SW 1271 (cell line): ENCODE measurements at places on chromosomes 11 and 22.

DNA sequence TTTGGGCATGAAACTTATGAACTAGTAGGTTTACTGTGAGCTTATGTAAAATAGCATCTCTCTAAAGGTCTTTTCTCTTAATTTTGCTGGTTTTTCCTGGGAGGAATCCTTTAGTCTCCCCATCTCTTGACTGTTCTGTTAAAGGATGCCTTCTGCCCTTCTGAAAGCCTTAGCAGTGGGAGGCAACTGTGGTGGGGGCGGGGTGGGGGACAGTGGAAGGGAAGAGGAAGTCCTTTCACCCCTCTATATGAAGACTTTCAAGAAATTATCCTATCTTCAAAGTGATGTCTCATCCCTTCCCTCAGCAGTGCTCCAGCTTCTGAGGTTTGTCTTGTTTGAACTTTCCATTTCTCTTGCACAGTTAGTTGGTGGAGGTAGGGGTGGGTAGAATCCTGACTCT lies 73.1 kb downstream of the ELP4 start:
- no peak for DNase-seq

DNA sequence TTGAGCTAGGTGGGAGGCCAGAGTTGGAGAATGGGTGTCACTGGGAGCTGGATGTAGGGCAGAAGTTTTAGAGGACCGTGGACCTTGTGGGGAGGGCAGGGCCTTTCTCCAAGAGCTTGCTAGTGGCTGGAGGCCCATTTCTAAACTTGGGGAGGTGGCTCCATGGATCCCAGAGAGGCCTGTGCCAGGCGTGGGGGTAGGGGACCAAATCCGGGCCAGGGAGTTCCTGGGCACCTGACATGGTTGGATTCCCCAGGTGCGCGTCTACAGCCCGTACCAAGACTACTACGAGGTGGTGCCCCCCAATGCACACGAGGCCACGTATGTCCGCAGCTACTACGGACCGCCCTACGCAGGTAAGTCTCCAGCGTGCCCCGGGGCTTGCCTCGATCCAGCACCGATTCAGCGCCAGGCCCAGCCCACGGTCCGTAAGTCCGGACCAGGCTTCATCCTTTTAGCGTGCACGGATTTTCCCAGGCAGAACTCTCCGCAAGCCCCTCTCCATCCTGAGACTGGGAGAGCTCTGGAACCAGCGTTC lies 14.2 kb downstream of the PLEKHB1 start:
- no peak for DNase-seq

DNA sequence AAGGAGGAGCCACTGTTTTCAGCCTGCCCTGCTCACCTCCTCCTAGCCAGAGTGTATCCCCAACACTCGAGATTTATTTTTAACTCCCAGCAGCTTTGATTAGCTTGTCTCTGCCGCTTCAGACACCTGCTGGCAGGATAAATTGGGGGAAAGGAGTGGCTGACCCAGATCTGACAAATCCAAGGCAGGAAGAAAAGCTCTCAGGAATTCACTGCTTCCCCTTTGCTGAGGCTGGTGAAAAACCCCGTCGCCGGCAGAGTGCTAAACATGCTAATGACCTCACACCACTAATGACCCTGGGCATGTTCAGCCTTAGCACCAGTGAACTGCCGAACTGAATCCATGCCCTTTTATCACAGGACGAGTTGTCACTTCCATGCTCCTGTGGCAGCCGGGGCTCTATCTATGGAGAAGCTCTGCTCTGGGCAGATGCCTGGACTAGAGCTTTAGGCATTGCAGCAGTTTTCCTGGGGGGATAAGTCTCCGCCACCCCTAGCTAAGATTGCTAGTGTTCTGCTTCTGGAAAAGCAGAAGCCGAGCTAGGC lies 52.2 kb downstream of the FEZ1 start:
- DNase-seq = no peak

DNA sequence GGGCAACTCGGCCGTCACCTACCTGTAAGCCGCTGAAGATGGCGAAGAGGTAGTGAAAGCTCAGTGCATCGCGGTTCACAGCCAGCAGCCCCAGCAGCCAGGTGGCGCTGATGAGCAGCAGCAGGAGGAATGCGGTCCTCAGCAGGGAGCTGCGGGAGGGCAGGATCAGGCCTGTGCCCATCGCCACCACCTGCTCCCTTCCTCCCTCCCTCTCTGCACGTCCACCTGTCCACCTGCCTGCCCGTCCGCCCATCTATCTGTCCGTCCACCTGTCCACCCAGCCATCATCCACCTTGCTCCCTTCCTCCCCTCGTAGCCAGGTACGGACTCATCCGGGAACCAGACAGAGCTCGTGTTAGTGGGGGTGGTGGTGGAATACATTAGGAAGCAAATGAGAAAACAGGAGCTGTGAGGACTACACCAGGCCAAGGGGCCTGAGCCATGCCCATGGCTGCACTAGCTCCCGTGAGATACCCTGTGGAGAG lies 32.2 kb downstream of the TRMU start:
- DNase-seq = no peak

DNA sequence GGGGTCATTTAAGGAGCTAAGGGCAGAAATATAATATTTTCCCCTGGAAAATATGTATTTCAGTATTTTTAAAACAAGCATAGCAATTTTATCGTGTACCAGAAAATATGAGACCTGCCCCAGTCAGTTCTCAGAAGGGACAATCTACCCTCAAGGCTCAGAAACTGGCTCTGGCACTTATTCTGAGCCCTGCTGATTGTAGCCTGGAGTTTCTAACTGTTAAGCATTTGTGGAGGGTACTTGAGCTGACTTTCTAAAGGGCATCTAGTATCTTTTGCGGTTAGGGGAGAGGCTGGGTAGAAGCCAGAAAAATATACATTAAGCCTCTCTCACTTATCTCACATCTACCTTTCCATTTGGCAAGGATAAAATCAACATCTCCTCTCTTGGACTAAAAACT lies 71.3 kb upstream of the FSHB start:
- DNase-seq = no peak

DNA sequence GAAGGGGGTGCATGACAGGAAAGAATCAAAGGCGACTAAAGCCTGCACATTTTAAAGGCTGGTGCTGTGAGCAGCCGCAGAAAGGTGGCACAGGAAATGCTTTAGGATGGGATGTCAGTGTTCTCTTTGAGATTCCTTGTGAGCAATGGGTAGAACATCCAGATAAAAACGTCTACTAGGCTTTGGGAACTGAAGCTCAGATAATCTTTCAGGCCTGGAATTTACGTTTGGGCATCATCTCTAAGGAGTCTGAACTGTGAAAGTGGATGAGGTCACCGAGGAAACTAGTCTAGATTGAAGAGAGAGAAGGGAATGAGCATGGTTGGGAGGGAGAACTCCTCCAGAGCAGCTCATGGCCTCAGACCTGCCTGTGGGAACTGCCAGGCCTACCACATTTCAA lies 65.7 kb downstream of the FLI1 start:
- DNase-seq = peak; percentile 19

GRCh38 chr11:47603295-47603694 lies 9.1 kb upstream of the C1QTNF4 start:
- DNase-seq = no peak

DNA sequence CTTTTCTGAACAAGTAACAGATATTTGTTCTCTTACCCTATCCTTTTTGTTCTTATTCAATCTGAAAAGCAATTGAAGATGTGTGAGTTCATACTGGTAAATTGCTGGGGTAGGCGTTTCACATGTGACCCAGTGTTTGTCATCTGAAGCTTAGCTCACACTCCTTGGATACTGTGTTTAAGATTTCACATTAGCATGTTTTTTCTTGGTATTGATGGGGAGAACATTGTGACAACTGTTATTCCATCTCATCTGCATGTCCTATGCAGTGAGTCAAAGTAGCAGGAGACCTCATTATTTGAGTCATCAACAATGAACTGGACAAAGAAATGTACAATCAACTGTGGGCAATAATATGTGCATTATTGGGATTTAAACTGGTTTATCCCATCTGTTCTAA lies 691.6 kb upstream of the ANO5 start:
- no peak for DNase-seq

GRCh38 chr11:125496529-125496857 lies 428 bp upstream of the FEZ1 start:
- DNase-seq = no peak

GRCh38 chr11:100469835-100470234 lies 217.3 kb upstream of the ARHGAP42 start:
- no peak for DNase-seq

GRCh38 chr11:87722756-87723565 lies 452.3 kb downstream of the RAB38 start:
- peak; percentile 19 for DNase-seq

- DNase-seq = no peak
Measured at GRCh38 chr22:45290410-45290936, 5.7 kb downstream of the UPK3A start.

GRCh38 chr22:38276166-38276565 lies 3.4 kb upstream of the TMEM184B start:
- DNase-seq = no peak

DNA sequence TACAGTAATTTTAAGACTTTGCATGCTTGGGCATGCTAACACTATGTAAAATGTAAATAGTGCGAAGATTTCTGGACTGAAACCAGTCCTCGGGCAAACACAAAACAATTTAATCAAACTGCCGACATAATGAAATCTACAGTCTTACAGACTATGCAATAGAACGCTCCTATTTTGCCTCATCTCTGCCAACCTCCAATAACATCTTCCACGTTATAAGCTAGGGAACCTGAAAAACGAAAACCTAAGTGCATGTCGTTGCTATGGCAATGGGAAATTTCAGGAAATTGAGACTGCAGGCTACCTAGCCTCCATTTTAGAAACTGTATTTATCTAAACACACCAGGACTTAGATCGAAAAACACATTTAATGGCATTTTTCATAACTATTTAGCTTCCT lies 1.1 kb downstream of the CSTF3 start:
- peak; percentile 33 for DNase-seq

DNA sequence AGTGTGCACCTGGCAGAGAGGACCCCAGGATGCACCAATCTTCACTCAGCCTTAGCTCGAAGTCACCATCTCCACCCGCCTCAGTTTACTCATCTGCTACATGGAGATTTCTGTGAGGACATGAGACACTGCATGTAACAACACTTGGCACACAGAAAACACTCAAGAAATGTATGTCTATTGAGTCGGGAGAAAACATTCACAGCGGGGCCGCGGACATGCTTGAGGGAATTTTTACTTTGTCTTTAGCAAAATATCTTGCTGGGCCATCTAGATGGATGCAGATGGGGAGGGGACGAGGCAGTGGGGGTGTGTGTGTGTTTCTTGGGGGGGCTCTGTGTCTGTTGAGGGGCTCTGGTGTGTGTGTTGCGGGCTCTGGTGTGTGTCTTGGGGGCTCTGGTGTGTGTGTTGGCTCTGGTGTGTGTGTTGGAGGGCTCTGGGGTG lies 28.4 kb upstream of the RFPL3 start:
- DNase-seq = no peak

- DNase-seq = no peak
Measured at GRCh38 chr11:68889948-68890446, 13.6 kb downstream of the MRPL21 start.

DNA sequence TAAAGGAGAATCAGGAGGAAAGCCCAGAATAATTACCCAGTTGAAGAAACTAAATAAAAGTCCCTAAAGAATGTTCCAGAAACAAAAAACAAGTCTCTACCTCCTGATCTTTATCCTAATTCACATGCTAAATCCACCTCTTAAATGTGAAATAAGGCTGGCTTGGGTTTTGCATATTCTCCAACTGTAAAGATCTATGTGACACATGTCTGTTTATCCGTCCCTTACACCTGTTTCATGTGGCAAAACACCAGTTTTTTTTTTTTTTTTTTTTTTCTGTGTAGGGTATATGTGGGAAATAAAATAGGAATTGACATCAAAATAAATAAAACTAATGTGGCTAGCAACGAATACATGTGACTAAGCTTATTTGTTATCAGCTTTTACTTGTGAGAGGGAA lies 70.5 kb downstream of the NARS2 start:
- DNase-seq = no peak
